ENCODE measurements at places on chromosomes 2 and 18.

DNA sequence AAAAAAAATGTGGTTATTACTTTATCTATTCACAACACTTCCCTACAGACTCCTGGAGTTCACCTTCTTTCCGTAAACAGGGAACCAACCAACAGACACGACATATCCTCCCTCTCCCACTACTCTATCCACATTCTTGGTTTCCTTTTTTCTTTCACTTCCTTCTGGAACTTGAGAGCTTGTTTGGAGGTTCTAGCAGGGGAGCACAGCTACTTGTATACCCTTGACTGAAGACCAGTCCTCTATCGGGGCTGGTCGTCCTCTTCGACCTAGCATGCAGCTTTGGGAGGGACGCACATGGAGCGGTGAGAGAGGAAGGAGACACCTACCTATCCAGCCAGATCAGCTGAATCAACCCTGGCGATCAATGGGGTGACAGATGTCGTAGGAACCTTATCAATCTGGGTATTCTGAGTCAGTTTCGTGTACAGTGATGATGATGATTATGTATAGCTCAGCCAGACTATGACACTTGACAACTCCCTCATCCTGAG lies 43.5 kb upstream of the MSH2 start:
- DNase-seq = no peak

DNA sequence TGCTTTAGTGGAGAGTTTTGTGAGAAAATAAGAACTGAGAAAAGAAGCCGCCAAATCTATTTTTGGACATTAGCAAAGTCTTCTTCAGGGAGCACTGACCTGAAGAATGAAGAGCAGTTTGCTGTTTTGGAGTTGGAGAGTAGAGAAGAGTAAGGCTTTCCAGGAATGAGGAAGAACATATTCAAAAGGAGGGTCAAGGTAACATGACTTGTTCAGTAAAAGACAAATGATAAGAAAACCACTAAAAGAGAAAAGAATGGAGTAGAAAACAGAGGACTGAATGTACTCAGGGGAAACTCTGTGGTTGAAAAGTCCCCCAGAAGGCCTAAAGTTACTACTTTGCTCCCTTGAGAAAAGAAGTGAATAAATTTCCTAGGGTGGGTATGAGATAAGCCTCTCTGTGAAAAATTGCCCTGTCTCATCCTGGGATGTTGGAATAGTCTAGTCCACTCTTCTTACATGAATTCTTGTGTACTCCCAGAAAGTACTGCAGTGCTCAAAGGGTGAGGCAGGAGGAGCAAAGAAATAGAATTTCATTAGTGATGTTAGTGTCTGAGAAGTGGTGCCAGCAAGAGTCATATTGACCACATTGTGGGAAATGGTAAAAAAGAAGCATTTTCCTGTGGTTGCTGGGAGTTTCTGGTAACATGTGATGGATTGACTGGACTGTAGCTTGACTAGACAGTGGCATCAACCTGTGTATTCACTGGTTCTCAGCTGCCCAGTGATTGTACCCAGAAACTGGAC lies 27.8 kb downstream of the MBD5 start:
- no peak for DNase-seq

DNA sequence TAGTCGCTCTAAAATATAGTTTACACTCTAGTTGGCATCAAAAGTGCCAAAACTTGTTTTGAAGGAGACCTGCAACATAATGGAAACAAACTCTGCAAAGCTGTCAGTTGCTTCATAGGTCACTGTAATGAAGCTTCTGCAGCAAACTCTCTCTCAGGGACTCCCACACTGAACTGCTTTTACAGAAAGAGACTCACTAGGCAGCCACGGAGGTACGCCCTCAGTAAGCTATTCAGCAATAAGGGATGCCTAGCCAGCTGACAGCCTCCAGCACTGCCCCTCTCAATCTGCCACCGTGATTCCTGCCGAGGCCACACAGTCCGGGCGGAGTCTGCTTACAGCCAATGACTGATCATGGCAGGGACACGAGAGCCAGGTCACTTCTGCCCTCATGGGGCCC lies 51.1 kb downstream of the COLEC12 start:
- no peak for DNase-seq

DNA sequence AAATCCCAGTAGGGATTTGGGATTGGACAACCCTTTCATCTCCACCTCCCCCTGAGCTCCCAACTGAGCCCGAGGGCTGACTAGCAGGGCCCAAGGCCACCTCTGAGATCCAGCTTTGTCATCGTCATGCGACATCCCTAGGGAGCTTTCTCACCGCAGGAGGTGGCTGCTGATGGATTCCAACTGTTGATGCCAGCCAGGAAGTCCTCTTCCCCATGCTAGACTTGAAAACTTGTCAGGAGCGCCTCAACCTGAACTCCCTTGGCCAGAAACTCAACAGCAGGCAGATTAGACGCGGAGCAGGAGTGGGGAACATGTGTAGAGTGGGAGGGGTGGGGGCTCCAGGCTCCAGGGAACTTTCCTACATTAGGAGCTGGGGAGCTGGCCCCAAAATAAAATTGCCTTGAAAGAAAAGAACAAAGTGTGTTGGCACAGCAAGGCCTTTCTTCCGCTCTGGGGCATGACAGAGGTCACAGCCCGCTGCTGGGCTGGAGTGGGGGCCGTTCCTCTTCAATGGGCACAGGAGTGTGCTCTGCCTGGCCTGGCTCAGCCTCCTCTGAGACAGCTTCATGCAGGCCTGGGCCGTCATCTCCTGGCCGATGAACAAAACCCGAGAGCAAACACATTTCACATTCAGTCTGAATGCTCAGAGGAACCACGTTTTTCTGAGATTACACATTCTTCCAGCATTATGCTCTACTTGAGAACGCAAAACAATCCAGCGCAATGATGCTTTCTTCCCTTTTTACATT lies 34.5 kb downstream of the EMILIN2 start:
- no peak for DNase-seq

DNA sequence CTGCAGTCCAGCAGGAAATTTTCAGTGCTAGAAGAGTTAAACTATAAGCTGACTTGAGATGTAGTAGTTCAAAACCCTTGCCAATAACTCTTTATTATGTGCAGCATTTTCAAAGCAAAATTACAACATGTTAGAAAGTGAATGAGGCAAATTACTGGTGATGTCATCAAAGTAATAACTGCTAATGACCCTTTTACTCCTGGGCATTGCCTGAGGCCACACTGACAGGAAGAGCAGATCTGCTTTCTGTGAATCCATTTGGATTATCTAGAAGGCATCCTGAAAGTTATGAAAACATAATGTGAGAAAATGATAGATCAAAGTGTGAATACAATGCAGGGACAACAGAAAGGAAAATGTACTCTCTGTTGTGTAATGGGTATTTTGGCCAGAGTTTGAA lies 139.6 kb upstream of the TRIB2 start:
- no peak for DNase-seq

DNA sequence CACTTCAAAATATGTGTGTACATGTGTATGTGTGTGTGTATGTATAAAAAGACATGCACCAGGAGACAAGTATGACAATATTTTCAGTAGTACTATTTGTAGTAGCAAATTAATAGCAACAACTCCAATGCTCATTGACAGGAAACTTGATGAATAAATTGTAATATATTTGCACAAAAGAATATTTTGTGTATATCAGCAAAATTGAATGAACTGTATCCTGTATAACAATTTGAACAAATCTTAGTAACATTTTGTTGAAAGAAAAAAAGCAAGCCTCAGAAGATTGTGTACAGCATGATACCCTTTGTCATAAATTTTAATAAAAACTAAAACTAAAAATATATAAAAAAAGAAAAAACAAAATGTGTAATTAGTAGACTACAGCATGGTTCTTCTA lies 1367.3 kb upstream of the TMEFF2 start:
- no peak for DNase-seq

DNA sequence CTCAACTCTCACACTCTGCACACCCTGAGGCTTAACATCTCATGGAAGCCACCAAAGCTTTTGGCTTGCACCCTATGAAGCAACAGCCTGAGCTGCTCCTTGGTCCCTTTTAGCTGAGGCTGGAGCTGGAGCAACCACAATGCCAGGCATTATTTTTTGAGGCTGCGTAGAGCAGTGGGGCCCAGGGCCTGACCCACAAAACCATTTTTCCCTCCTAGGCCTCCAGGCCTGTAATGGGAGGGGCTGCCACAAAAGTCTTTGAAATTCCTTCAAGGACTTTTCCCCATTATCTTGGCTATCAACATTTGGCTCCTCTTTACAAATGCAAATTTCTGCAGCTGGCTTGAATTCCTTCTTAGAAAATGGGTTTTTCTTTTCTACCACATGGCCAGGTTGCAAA lies 39.8 kb downstream of the CTNNA2 start:
- DNase-seq = no peak

GRCh38 chr18:28529644-28530043 lies 352.7 kb upstream of the CDH2 start:
- no peak for DNase-seq

GRCh38 chr2:112811841-112812306 lies 24.7 kb downstream of the IL1B start:
- no peak for DNase-seq

DNA sequence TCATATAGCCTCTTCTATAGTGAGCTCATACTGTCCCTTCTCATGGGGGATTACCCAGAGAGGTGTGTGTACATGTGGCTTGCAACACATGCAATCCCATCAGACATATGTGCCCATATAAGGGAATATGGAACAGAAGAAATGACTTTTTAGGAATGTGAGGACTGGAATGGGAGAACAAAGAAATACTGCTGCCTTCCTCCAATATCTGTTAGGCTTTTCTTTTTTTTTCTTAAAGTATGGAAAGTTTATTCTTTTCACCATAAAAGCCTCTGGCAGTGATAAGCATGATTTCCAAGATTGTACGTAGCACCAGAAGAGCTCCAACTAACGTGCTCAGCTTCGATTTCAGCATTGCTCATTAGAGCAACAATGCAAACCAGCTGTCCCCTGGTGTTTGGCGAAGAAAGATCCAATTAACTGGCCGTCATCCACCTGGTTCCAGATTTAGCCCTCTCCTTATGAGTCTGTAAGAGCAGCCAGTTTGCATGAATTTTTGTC lies 113.6 kb downstream of the ADCYAP1 start:
- no peak for DNase-seq

DNA sequence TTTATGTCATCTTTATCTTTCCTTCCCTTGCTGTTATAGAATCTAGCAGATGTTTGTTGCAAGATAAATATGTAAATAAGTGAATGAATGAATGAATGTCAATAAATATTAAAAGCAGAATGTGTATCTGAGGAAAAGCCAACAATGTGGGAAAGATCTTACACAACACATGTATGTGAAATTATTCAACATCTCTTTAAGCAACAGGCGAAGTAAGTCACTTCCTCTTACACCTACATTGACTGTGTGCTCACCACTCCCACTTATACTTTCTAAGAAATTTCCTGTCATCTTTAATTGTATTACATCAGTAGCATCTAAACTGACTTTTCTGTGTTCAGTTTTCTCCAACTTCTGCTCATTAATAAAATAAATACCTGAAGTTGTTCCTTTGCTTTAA lies 43.0 kb downstream of the RAD51AP2 start:
- DNase-seq = no peak

- DNase-seq = no peak
These were observed 7.2 kb upstream of the HNMT start for GRCh38 chr2:137957033-137957432.

- DNase-seq = no peak
These were observed 48.2 kb downstream of the G6PC2 start for GRCh38 chr2:168949324-168949723.

- no peak for DNase-seq
These were observed 51.4 kb downstream of the BCL2 start for GRCh38 chr18:63267975-63268721.

GRCh38 chr2:142994665-142995064 lies 117.2 kb downstream of the KYNU start:
- DNase-seq = no peak

DNA sequence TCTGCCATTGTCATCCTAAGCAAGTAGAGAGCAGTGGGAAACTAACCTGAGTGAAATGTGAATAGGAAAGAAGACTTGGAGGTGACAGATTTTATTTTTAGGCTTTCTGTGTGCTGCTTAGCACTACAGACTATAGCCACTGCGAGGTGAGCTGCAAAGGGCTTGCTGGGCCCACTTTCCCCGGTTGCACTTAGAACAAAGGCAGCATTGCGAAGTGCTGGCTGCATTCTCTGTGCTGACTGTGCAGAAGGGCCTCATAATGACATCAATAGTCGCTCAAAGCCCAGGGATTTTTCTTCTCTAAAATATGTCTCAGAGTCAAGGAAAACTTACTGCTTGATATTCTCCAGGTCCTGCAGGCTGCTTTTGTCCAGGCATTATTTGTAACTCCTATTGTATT lies 592.1 kb downstream of the TDRD15 start:
- no peak for DNase-seq

DNA sequence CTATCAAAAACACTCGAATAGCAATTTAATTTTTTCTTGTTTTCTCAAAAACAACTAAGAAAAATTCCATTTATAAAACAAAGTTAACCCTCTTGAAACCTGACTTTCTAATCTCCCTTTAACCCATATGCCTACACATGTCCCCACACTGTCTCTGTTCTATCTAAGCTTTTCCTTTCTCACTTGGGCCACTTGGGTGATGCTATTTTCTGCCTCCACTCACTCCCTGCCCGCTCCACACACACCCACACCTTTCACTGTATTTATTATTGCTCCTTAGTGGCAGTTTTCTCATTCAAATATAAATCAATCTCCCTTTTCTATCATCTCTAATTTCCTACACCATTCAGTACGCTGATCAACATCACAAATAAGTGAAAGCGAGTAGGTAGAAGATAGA lies 531.1 kb downstream of the LRP1B start:
- no peak for DNase-seq

GRCh38 chr18:66575263-66575662 lies 28.6 kb downstream of the CDH19 start:
- no peak for DNase-seq

- no peak for DNase-seq
These were observed 3.8 kb downstream of the EPHA4 start for GRCh38 chr2:221568299-221568698.

GRCh38 chr2:41923156-41923786 lies 124.5 kb upstream of the PKDCC start:
- DNase-seq = no peak

- no peak for DNase-seq
These were observed at the start of gene DPP10 for GRCh38 chr2:114442510-114442909. DPP10 (plus strand) TSS chr2:114442641.

DNA sequence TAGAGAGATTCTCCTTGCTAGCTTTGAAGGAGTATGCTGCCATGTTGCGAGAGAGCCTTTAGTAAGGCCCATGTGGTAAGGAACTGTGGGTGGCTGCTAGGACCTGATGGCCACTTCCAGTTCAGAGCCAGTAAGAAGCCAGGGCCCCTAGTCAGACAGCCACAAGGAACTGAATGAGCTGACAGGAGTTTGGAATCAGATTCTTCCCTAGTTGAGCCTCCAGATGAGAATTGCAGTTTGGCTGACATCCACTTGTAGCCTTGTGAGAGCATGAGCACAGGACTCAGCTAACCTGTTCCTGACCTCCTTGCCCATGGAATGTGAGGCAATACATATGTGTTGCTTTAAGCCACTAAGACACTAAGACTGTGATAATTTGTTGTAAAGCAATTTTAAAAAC lies 1.2 kb upstream of the WDR7 start:
- no peak for DNase-seq

- no peak for DNase-seq
These were observed 12.7 kb upstream of the CDH19 start for GRCh38 chr18:66616523-66616983.

- DNase-seq = no peak
These were observed 43.8 kb upstream of the SLC4A10 start for GRCh38 chr2:161580426-161580825.

- no peak for DNase-seq
These were observed 1018.2 kb upstream of the NXPH2 start for GRCh38 chr2:139798391-139798790.

- DNase-seq = no peak
These were observed 12.9 kb downstream of the PREPL start for GRCh38 chr2:44348400-44348799.
